IMR-90 (cell line): ENCODE measurements at places on chromosomes 12 and 14. TPM values are rescaled to one million over a fixed set of nuclear protein-coding genes. Genes with fewer than 3 reads are reported as not detected.
A peak's percentile ranks its signal among the peaks of the same experiment; 100 is the strongest.

The CMAS gene
- total RNA-seq = 9.5 and 19.4 TPM in 2 replicates

The CACNA1C gene
- total RNA-seq = 1.6 and 1.9 TPM in 2 replicates

The ITPR2 gene
- 9.0 and 9.2 TPM in 2 replicates for total RNA-seq

The OAS2 gene
- under 0.01 TPM in 1 of 2 replicates, not detected in the other for total RNA-seq

The SLC4A8 gene
- total RNA-seq = 4.4 and 5.2 TPM in 2 replicates

The SYNE3 gene
- 5.0 TPM in 2 replicates for total RNA-seq

The ADSS1 gene
- 1.8 and 2.5 TPM in 2 replicates for total RNA-seq

The TNFAIP2 gene
- 5.0 and 6.3 TPM in 2 replicates for total RNA-seq

The SERPINA10 gene
- not detected in 2 replicates for total RNA-seq

The C14orf119 gene
- 61.9 and 83.7 TPM in 2 replicates for total RNA-seq

DNA sequence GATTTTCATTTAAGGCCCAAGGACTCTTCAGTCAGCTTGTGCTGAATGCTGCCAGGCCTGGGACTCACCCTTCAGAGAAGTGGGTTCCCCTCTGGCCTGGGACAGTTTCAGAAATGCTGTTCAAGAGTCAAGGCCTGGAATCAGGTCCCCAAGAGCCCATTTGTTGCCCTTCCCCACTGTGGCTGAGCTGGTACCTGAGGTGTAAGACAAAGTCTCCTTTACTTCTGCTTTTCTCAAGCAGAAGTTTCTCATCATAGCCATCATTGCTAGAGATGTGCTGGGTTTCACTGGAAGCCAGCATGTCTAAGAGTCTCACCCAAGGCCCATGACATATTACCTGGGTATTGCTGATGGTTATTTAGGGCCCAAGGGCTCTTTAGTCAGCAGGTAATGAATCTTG is 8.9 kb downstream of the FANCM start:
- H3K27ac ChIP-seq = no peak overlapping the region
- no peaks in the 10 kb centered on the region for H3K4me1 ChIP-seq
- no peak overlapping the region for H3K4me3 ChIP-seq
- DNase-seq = no peak
- no peaks in the 10 kb centered on the region for H3K36me3 ChIP-seq

GRCh38 chr12:46487567-46488131 is 115.1 kb upstream of the SLC38A2 start:
- H3K36me3 ChIP-seq = no peaks in the 10 kb centered on the region
- no peaks in the 10 kb centered on the region for H3K27me3 ChIP-seq
- no peak overlapping the region for H3K4me3 ChIP-seq
- peaks cover 15% of the 10 kb centered on the region for H3K4me1 ChIP-seq

DNA sequence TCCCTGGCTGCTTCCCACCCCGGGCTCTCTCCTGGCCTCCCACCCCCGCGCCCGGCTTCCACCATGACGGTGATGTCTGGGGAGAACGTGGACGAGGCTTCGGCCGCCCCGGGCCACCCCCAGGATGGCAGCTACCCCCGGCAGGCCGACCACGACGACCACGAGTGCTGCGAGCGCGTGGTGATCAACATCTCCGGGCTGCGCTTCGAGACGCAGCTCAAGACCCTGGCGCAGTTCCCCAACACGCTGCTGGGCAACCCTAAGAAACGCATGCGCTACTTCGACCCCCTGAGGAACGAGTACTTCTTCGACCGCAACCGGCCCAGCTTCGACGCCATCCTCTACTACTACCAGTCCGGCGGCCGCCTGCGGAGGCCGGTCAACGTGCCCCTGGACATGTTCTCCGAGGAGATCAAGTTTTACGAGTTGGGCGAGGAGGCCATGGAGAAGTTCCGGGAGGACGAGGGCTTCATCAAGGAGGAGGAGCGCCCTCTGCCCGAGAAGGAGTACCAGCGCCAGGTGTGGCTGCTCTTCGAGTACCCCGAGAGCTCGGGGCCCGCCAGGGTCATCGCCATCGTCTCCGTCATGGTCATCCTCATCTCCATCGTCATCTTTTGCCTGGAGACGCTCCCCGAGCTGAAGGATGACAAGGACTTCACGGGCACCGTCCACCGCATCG is 1.8 kb downstream of the KCNA1 start:
- DNase-seq = no peak
- no peaks in the 10 kb centered on the region for H3K36me3 ChIP-seq
- no peak overlapping the region for H3K4me3 ChIP-seq
- H3K27me3 ChIP-seq = peaks cover 48% of the 10 kb centered on the region
- H3K4me1 ChIP-seq = peaks cover 3% of the 10 kb centered on the region; the same call in 1 of the 2 replicates

GRCh38 chr12:76189851-76190250 is 105.4 kb upstream of the NAP1L1 start:
- H3K4me3 ChIP-seq = no peak overlapping the region
- no peak overlapping the region for H3K27ac ChIP-seq
- H3K36me3 ChIP-seq = no peaks in the 10 kb centered on the region
- no peak for DNase-seq

DNA sequence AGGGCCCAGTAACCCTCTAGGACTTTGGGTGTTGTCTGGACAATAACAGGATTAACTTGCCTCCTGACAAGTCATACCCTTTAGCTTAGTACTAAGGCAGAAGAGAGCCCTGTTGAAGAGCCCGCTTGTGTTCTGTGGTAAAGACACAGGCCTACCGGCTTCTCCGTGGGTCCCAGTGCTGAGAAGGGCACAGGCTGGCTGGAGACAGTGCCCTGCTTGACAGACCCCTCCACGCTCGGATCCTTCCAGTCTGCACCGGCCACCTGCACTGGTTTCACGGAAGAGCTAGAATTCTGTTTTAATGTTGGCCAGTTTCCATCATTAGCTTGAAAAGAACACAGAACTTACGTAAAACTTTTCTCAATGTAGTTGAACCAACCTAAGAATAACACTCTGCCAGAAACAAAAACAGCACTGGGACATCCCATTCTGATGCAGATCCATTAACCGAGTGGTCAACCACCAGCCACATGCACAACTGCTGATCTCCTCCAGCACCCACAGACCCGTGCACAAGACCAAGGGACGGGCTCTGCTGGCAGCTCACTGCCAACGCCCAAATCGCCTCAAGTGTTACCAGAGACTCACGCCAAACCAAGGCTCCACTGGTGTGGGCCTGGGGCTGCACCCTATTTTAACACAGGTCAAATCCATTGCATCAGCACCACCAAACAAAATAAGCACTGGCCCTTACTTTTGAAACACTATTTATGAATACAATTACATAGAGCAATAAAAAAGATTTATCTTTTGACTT is 27.1 kb downstream of the ZFYVE21 start:
- H3K4me3 ChIP-seq = no peak overlapping the region
- H3K4me1 ChIP-seq = peaks cover 2% of the 10 kb centered on the region; the same call in 1 of the 2 replicates
- H3K27me3 ChIP-seq = no peaks in the 10 kb centered on the region
- no peak overlapping the region for H3K27ac ChIP-seq

DNA sequence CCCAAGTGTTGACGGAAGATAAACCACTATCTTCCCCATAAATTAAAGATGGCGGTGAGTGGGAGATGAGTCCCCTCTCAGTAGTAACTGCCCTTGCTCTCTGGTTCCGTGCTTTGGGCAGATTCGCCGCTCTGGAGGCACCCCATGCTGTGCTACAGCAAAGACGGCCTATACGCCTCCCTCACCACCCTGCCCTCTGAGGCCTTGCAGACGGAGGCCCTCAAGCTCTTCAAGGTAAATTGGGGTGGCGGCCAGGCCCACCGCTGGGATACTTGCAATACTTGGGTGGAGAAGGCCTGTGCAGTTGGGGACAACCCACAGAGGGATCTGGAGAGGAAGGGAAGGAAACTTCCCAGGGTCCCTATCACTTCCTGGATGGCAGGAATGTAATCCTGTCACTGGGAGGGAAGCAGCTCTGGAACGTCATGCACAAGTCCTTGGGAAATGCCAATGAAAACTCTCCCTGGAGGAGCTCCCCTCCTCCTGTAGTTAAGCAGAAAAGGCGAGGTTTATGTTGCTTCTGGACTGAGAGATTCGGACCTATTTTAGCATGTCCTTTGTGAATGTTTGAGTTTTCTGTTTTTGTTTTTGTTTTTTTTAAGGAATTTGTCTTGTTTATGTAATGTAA is 22.8 kb downstream of the PIGH start:
- no peak overlapping the region for H3K27ac ChIP-seq
- H3K4me3 ChIP-seq = no peak overlapping the region
- H3K36me3 ChIP-seq = no peaks in the 10 kb centered on the region

DNA sequence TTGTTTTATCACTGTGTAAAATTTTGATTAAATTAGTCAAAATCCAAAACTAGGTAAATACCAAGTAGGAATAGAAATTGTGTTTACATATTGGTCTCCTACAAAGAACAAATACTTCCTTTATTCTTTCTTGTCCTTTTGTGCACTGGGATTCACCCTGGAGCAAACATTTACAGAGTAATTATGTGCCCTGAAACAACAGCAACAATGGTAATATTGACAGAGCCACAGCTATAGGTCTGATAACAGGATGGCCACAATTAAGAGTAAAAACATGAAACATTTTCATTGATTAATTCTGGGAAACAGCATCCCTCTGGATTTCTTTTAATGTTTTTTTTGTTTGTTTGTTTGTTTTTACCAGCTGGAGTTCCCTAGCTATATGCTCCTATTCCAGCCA is 61.2 kb downstream of the SLC38A6 start:
- H3K4me3 ChIP-seq = no peak overlapping the region
- no peak overlapping the region for H3K27ac ChIP-seq
- H3K27me3 ChIP-seq = no peaks in the 10 kb centered on the region
- H3K36me3 ChIP-seq = no peaks in the 10 kb centered on the region; the same call in 1 of the 2 replicates

DNA sequence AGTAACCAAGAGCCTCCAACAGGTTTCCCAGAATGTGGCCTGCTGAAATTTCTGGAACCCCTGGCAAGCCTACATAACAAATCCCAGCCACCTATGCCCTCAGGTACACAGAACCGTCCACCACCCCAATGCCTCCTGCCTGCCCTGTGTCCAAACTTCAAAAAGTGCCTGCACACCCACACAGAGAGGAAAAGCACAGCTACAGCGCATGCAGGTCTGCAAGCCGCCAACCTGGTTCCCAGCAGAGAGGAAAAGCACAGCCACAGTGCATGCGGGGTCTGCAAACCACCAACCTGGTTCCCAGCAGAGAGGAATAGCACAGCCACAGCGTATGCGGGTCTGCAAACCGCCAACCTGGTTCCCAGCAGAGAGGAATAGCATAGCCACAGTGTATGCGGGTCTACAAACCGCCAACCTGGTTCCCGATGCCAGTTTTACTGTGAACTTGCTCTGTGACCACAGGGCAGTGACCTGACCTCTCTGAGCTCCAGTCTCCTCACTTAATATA is 113.5 kb downstream of the SCARB1 start:
- no peak overlapping the region for H3K4me3 ChIP-seq
- no peak for DNase-seq
- H3K27me3 ChIP-seq = no peaks in the 10 kb centered on the region
- H3K27ac ChIP-seq = no peak overlapping the region

DNA sequence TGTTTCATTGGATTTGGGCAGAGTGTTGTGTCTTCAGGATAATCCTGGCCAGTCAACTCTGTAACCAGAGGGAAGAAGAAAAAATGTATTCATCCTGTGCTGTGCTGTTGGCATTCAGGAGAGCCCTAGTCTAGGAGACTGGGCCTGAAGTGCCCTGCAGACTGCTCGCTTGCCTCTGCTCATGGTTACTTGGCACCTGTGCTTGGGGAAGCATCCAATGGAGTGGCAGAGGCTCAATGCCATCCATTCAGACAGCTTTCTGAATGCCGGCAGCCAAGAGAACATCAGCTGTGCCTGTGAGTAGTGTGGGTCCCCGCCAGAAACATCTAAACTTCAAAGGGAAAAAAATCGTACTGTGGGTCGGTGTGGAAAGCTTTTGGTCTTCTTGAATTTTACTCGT is 124.2 kb downstream of the SRGAP1 start:
- no peak for DNase-seq
- H3K27me3 ChIP-seq = no peaks in the 10 kb centered on the region
- no peak overlapping the region for H3K4me3 ChIP-seq
- H3K4me1 ChIP-seq = peaks cover 15% of the 10 kb centered on the region
- H3K27ac ChIP-seq = peak overlapping the region; percentile 53; the same call in 1 of the 2 replicates
- peaks cover 3% of the 10 kb centered on the region; the same call in 1 of the 2 replicates for H3K36me3 ChIP-seq

- H3K4me3 ChIP-seq = no peak overlapping the region
- DNase-seq = peak; percentile 74
- H3K4me1 ChIP-seq = no peaks in the 10 kb centered on the region
- H3K27me3 ChIP-seq = peaks cover 15% of the 10 kb centered on the region
- H3K27ac ChIP-seq = no peak overlapping the region
Measured at GRCh38 chr12:113980537-113981337, 14.6 kb upstream of the RBM19 start.

DNA sequence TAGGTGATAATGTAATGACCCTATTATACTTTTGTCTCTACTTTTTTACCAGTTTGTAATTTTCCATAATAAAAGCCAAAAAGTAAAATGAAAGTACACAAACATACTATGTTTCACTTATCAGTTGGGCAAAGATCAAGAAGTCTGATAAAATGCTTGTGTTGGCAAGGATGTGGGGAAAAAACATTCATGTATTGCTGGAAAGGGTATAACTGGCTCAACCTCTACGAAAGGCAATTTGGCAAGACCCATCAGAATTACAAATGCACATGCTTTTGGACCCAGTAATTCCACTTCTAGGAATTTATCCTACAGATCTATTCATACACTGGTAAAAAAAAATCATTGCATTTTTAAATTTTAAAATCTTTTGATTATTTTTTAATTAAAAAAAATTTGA is 68.0 kb downstream of the SPTB start:
- H3K27ac ChIP-seq = no peak overlapping the region
- H3K36me3 ChIP-seq = no peaks in the 10 kb centered on the region
- H3K27me3 ChIP-seq = peaks cover 33% of the 10 kb centered on the region
- H3K4me1 ChIP-seq = peaks cover 10% of the 10 kb centered on the region

DNA sequence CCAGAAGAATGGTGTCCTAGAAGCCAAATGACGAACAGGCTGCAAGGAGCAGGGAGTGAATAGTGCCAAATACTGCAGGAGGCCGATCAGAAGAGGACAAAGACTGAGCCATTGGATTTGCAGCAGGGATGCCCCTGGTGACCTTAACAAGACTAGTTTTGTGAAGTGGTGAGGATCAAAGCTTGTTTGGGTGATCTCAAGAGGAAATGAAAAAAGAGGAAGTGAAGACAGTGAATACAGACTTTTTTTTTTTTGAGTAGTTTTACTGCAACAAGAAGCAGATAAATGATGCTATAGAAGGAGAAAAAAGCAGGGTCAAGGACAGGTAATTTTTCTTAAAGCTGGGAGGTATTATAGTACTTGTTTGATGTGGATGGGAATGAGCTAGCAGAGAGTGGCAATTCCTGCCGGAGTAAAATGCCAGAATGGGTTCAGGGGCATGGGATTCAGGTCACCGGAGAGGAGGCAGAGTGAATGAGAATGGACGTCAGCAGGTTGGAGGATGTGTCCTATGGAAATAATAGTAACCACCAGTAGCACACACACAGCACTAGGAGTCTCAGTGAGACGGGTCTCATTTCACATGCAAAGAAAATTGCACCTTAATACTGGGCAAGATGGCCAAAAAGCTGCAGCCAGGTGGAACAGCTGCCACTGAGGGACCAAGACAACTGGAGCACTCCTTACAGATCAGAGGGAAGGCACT is 345.8 kb upstream of the CCDC196 start:
- no peak overlapping the region for H3K4me3 ChIP-seq
- H3K27ac ChIP-seq = no peak overlapping the region
- H3K27me3 ChIP-seq = no peaks in the 10 kb centered on the region
- no peaks in the 10 kb centered on the region for H3K4me1 ChIP-seq

- no peak overlapping the region for H3K4me3 ChIP-seq
- H3K27me3 ChIP-seq = no peaks in the 10 kb centered on the region
- peaks cover 2% of the 10 kb centered on the region; the same call in 1 of the 2 replicates for H3K4me1 ChIP-seq
- peak; percentile 21 for DNase-seq
Measured at GRCh38 chr12:111616177-111616623, 17.1 kb upstream of the ATXN2 start.

- H3K4me3 ChIP-seq = no peak overlapping the region
- H3K36me3 ChIP-seq = no peaks in the 10 kb centered on the region
- no peaks in the 10 kb centered on the region for H3K4me1 ChIP-seq
- H3K27me3 ChIP-seq = no peaks in the 10 kb centered on the region
- no peak for DNase-seq
Measured at GRCh38 chr14:24513009-24513408, 4.9 kb upstream of the CMA1 start.

- no peaks in the 10 kb centered on the region for H3K27me3 ChIP-seq
- DNase-seq = no peak
- no peak overlapping the region for H3K4me3 ChIP-seq
- no peaks in the 10 kb centered on the region for H3K36me3 ChIP-seq
Measured at GRCh38 chr14:56137849-56138248, 19.6 kb downstream of the PELI2 start.
